ENCODE measurements at places on chromosomes 4 and X.

DNA sequence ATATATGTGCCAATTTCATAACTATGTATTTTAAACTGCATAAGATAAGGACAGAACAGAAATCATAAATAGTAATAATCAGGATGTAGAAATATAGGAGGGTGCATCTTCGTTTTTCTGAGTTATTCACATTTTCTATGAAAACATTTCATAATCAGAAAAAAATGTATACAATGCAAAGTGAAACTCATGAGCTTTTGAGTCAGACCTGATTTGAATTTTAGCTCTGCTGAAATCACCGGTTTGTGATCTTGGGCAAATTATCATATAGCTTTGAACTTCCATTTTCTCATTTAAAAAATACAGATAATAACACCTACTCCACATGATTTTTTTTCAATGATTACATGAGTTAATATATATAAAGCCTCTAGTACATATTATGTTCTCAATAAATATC, 106.9 kb downstream of the KDR start:
- DNase-seq, result no peak

DNA sequence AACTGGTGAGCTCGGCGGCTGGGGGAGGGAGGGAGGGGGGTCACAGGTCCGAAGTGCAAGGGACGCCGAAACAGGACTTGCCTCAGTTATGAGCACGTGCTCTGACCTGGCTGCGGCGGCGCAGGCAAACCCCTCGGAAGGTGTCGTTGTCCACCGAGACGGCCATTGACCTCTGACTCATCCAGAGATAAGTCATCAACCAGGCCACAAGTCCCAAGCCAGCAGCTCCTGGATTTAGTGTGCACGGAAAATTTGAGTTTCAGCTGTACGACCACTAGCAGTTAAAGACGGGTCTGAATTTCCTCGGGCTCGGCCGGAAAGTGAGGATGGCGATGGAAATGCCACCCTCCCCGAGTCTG, 674 bp downstream of the SH3D19 start:
- DNase-seq, result no peak

DNA sequence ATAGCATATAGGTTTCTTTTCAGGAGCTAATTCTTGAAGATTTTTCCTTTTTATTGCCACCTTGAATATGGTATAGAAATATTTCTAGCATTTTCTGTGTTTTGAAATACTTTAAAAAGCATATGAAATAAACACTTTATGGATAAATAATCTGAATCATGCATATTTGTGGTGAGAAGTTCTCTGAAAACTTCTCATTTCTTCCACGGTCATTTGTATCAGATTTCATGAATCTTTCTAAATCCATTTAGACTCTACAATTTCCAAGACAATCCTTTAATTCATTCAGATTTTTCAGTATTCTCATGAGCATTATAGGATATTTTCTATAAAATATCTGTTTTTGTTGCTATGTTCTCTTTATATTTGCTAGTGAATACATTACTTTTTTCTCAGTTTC, 16.2 kb upstream of the CA5B start:
- DNase-seq, result no peak

DNA sequence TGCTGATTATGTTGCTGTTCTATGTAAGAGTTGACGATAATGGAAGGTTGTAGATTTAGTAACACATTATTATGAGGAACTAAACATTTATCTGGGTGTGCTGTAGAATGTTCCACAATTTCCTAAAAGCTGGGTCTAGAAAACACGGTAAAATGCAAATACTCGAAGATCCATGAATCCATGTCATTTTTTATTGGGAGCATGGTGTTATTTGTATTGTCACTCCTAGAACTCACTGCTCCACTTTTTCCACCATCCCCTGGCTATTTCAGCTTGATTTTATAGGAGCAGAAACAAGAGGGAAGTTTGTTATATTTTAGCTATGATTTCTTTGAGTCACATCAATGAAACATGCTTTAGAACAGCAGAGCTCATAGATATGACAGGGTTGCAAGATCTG, 155.0 kb upstream of the ANK2 start:
- no peak for DNase-seq

- no peak for DNase-seq
Observed at GRCh38 chr4:41442810-41443209, 95.1 kb upstream of the LIMCH1 start.

GRCh38 chr4:17535242-17535641, 20.3 kb downstream of the CLRN2 start:
- DNase-seq, result no peak

DNA sequence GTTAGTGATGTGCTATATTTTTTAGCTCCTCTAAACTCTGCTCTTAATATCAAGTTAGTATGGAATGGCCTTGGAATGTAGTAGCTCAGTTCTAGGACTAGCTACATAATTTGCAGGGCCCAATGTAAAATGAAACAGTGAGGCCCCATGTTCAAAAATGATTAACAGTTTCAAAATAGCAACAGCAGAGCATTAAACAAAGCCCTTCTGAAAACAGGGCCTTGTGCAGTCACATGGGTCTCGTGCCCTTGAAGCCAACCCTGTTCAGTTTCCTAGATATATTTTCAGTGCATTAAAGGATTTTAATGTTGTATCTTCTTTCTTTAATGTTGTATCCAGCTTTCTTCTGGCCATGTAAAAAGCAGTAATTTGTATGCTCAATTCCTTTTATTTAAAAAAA, 82.1 kb downstream of the TASL start:
- DNase-seq, result no peak

DNA sequence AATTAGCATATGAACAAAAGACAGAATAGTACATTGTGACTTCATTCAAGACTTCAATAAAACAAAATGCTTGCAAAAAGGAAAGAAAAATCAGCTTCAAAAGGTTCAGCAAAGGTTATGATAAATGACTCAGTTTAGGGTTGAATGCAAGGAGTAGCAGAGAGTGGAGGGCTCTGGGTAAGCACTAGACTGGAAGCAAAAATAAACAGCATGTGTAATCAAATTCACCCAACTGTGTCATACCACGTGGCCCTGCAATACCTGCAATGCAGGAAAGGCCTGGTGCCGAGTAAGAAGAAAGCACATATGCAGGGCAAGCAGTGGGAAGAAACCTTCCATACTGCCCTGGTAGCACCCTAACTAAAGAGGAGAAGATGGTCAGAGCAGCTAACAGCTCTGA, 88.7 kb downstream of the ATP11C start:
- peak; percentile 4 for DNase-seq

DNA sequence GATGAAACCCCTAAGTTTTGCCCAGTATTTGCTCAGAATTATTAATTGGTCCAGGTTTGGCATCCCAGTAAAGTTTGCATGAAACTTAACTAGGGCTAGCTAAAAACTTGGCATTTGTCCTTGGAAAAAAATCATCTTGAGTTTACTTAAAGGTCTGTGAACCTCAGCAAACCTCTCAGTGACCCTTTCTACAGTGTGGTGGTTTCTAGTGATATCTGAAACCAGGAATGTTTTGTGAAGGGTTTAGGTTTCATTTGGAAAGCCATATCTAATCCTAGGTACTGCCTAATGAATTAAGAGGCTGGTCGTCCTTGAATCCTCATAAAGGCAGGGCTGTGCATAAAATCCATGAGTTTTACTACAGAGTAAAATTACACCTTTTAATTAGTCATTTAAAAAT, 218.5 kb upstream of the ANKRD50 start:
- DNase-seq, result no peak

DNA sequence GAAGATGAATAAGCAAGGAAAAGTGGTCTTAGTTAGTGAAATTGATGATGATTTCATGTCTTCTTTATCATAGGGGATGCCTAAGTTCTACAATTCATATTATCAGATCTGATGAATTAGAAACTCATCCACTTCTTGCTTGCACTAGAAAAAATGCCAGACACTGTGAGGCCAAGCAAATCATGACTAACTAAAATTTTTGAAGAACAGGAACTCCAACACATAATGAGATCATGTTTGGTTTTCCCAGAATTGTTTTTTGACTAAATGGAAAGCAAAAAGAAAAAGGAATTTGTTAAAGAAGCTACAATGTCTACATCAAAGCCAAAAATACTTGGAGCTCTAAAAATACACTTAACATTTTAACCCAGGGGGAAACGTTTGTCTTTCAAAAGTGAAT, 120.4 kb downstream of the ARSF start:
- no peak for DNase-seq

- no peak for DNase-seq
Observed at GRCh38 chrX:132664273-132664672, 175.4 kb upstream of the MBNL3 start.

DNA sequence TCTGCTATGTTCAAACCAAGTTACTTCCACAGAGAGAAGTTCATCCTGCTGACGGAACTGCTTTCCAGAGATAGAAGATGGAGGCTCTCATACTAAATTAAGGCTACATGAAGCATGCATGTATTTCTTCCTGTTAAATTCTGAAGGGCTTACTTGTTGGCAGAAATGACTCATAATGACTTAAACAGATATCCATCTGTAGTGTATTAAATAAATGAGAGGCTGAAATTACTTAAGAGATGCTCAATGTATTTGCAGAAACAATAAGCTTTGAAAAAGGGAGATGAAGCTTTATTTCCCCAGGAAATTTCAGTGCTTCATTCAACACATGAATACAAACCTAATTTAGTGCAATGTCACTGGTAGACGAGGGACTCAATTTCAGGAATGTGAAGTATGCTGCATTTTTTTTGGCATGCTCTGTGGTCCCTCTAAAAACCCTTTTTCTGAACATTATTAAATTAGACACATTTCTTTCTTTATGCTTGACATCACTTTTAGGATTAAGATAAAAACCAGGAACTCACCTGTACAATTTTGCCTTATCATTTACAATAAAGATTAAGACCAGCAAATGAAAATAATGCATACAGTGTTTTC, 759.1 kb upstream of the POU3F4 start:
- no peak for DNase-seq

- DNase-seq, result no peak
Observed at GRCh38 chrX:49175435-49176274, 4.0 kb downstream of the PLP2 start.

GRCh38 chr4:40066651-40067050, 10.0 kb downstream of the N4BP2 start:
- no peak for DNase-seq

All from B cell (primary cell).